ENCODE measurements at places on chromosomes 2 and 18. TPM values are rescaled to one million over a fixed set of nuclear protein-coding genes. Genes with fewer than 3 reads are reported as not detected.

Gene SCN2A
- 0.92 TPM for total RNA-seq

Gene DSG1
- 40.8 TPM for total RNA-seq

Gene RTP5
- not detected for total RNA-seq

Gene NEB
- total RNA-seq: 1.6 TPM

Gene TUBB8B
- not detected for total RNA-seq

Gene LAMA3
- total RNA-seq: 9.4 TPM

Gene CHRND
- 0.60 TPM for total RNA-seq

Gene LRRC30
- total RNA-seq: not detected

Gene RIT2
- total RNA-seq: not detected

DNA sequence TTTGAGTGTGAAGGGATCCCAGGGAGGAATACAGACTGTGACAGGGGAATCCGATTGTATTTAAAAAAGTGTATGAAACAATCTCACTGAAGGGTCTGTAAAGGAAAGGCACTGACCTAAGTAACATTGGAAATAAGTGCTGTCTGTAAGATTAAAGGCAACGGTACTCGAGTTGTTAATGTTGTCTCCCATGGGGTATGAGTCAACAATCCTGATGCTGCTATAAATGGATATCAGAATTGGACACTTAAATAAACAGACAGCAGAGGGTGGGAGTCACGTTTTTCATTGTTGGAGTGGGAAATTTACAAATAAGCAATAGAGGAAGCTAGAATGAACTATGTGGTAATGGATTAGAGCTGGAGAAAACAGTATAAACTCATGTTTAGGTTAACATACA lies 452.4 kb upstream of the RGPD4 start:
- no peak overlapping the region for H3K27ac ChIP-seq
- no peaks in the 10 kb centered on the region for H3K4me1 ChIP-seq
- no peaks in the 10 kb centered on the region for H3K36me3 ChIP-seq
- DNase-seq: no peak
- H3K4me3 ChIP-seq: no peak overlapping the region

GRCh38 chr2:235630718-235631296 lies 137.0 kb downstream of the AGAP1 start:
- H3K36me3 ChIP-seq: no peaks in the 10 kb centered on the region
- H3K4me1 ChIP-seq: peaks cover 17% of the 10 kb centered on the region
- H3K4me3 ChIP-seq: no peak overlapping the region
- no peak for DNase-seq
- no peaks in the 10 kb centered on the region for H3K27me3 ChIP-seq

DNA sequence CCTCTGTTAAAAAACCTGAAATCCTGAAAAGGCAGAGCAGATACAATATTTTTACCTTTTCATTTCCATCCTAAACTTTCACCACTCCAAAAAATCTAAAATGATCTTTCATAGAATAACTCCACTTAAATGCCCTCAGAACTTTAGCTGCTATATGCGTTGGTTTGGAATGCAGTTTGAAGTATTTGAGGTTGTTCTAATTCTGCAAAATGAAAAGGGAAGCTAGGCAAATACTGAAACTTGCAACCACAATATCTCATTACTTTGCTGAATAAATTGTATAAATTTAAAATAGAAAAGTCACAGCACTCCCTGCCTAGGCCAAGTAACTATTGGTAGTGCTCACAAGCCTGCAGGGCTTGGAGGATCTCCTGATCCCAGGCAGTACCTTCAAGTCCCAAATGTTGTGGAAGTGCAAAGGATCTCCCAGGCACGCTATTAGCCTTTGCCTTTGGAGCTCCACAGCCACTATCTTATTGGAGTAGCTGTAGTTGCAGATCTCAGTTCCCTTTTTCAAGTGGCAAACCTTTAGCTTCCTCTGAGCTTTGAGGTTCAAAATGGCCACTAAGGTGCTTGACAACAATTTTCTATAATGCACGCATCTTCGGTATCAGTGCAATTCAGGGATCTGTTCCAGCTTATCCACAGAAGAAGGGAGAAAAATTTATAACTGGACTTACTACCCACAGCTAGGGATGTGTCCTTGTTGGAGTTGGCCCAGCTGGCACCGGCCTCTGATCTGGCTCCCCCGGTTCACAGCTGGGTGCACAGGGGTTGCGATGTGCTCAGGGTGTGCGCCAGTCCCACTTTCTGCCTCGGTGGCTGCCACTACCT lies 43.4 kb upstream of the ANKRD62 start:
- H3K36me3 ChIP-seq: no peaks in the 10 kb centered on the region
- peaks cover 3% of the 10 kb centered on the region for H3K4me1 ChIP-seq
- H3K27me3 ChIP-seq: peaks cover 17% of the 10 kb centered on the region
- no peak overlapping the region for H3K4me3 ChIP-seq
- no peak overlapping the region for H3K27ac ChIP-seq

DNA sequence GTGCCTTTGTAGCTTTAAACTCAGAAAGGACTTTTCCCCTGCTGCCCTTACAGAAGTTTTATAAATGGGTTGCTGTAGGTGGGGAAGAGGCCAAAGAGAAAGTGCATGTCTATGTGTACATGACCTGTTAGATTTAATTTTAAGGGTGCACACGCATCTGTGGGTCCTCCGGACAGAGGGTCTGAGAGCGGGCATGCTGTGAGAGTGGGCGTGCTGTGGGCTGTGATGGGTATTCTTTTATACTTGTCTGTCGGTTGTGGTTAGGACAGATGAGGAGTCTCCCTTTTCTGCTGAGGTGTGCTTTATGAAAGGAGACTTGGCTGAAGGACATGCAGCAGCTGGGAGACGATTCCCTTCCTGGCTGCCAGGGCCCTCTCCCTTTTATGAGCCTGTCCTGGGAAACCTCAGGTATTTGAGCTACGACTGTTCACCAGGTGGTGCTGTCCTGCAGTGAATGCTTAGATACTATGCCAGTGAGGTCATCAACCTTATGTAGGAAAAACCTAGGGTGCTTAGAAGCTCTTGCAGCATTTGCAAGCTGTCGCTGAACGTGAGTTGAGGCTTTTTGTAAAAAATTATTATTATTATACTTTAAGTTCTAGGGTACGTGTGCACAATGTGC lies 67.5 kb downstream of the TANC1 start:
- peaks cover 46% of the 10 kb centered on the region for H3K4me1 ChIP-seq
- no peak overlapping the region for H3K4me3 ChIP-seq
- DNase-seq: no peak
- no peaks in the 10 kb centered on the region for H3K27me3 ChIP-seq

DNA sequence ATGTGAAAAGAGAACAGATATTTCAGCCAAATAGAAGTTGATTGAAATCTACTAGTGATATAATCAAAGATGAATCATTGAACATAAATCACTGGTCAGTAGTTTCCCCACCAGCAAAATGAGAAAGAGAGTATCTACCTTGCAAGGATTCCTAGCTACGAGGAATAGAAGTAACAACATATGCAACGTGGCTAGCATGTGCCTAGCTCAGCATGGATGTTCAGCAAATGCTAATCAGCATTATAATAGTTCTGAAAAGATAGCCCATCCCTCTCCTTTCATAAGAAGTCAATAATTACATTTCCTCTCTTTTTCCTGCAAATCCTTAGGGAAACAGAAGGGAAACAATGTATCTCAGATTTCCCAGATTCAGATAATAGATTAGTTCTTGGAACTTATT lies 417.2 kb downstream of the SATB2 start:
- H3K27me3 ChIP-seq: no peaks in the 10 kb centered on the region
- H3K27ac ChIP-seq: no peak overlapping the region
- DNase-seq: no peak
- no peaks in the 10 kb centered on the region for H3K36me3 ChIP-seq

- DNase-seq: no peak
- H3K27me3 ChIP-seq: no peaks in the 10 kb centered on the region
- peaks cover 14% of the 10 kb centered on the region for H3K36me3 ChIP-seq
- H3K27ac ChIP-seq: peak overlapping the region; percentile 15
- no peak overlapping the region for H3K4me3 ChIP-seq
- peaks cover 25% of the 10 kb centered on the region for H3K4me1 ChIP-seq
Measured at GRCh38 chr2:239259173-239259572, 141.6 kb downstream of the HDAC4 start.

GRCh38 chr18:8235894-8236293 lies 373.3 kb upstream of the RAB12 start:
- no peak overlapping the region for H3K4me3 ChIP-seq
- no peaks in the 10 kb centered on the region for H3K36me3 ChIP-seq
- H3K27me3 ChIP-seq: no peaks in the 10 kb centered on the region
- no peaks in the 10 kb centered on the region for H3K4me1 ChIP-seq
- no peak for DNase-seq

DNA sequence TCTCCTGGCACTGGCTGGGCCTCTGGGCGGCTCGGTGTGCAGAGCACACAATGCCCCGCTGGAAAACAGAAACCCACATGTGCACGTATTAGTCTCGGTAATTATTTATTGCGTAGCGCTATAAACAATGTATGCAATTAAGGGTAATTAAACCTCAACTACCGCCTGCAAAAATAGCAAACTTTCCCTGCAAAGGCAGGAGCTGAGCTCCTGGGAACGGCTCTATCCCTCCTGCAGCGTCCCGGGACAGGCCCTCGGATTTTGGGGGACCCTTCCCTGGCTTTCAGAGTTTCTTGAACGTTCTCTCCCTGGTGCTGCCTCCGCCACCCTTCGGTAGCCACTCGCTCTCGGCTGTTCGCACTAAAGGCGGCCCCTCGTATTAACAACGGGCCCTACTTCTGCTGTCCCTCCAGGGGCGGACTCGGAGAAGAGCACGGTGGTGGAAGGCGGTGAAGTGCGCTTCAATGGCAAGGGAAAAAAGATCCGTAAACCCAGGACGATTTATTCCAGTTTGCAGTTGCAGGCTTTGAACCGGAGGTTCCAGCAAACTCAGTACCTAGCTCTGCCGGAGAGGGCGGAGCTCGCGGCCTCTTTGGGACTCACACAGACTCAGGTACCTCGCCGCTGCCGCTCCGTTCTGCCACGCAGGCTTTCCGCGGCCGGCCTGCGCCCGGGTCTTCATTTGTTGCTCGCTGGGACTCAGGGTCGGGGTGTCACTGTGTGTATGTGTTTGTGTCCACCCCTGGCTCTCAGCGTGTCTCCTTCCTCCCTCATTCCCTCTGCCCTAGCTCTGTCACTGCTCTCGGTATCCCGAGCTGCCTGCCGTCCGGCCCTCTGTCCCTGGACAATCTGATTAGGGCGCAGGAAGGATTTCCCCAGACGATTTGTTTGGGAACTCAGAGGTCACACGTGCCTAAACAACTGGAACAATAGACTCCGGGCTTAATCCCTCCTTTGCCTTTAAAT lies 1.2 kb downstream of the DLX1 start:
- peaks cover 28% of the 10 kb centered on the region for H3K4me1 ChIP-seq
- peaks cover 3% of the 10 kb centered on the region for H3K36me3 ChIP-seq
- peak overlapping the region; percentile 23 for H3K27ac ChIP-seq
- peak overlapping the region; percentile 92 for H3K4me3 ChIP-seq

DNA sequence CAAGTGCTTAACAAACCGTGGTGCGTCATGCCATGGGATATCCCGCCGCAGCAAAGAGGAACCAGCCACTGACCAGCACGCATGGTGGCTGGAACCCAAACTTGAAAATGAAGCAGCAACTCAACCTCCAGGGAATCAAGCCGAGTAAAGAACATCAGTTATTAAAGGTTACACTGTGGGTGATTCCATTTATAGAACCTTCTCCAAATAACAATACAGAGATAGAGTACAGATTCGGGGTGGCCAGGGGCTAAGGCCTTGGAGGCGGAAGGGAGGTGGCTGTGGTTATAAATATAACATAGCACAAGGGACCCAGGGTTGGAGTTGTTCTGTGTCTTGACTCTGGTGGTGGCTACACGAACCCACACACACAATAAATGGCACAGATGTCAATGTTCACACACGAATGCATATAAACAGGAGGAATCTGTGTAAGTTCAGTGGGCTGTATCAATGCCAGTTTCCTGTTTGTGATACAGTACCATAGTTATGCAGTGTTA lies 123.1 kb downstream of the EIPR1 start:
- peaks cover 10% of the 10 kb centered on the region for H3K4me1 ChIP-seq
- DNase-seq: no peak
- no peaks in the 10 kb centered on the region for H3K27me3 ChIP-seq

GRCh38 chr2:85735691-85736090 lies 18.1 kb upstream of the ATOH8 start:
- peaks cover 37% of the 10 kb centered on the region for H3K4me1 ChIP-seq
- H3K27ac ChIP-seq: no peak overlapping the region
- peaks cover 4% of the 10 kb centered on the region for H3K27me3 ChIP-seq
- no peaks in the 10 kb centered on the region for H3K36me3 ChIP-seq

- no peak overlapping the region for H3K27ac ChIP-seq
- no peak overlapping the region for H3K4me3 ChIP-seq
- DNase-seq: no peak
- peaks cover 6% of the 10 kb centered on the region for H3K27me3 ChIP-seq
- H3K36me3 ChIP-seq: no peaks in the 10 kb centered on the region
- no peaks in the 10 kb centered on the region for H3K4me1 ChIP-seq
Measured at GRCh38 chr18:58004317-58004716, 39.7 kb upstream of the NEDD4L start.

- no peak overlapping the region for H3K4me3 ChIP-seq
- no peaks in the 10 kb centered on the region for H3K4me1 ChIP-seq
- no peak for DNase-seq
- H3K27me3 ChIP-seq: no peaks in the 10 kb centered on the region
- H3K27ac ChIP-seq: no peak overlapping the region
- H3K36me3 ChIP-seq: peaks cover 4% of the 10 kb centered on the region
Measured at GRCh38 chr18:74942319-74942910, 266.5 kb downstream of the PTGR3 start.

GRCh38 chr2:36672199-36672598 lies 24.3 kb upstream of the VIT start:
- H3K4me1 ChIP-seq: peaks cover 5% of the 10 kb centered on the region
- no peaks in the 10 kb centered on the region for H3K36me3 ChIP-seq

DNA sequence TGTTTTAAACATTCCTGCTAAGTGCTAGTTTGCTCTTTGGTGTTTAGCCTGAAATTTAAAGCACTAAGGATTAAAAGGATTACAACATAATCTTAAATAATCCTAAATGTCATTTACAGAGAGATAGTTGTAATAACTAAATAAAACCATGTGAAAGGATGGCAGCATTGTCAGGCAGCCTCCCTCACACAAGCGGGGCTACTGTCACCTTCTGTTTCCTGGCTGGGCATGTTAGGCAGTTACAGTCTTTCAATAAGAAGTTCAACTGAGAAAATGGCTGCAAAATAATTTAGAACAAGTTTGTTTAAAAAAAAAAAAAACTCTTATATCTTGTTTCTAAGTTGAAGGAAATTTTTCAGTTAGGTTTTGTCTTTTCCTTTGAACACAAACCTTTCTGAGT lies 124.9 kb downstream of the ARHGAP15 start:
- H3K27ac ChIP-seq: no peak overlapping the region
- DNase-seq: no peak
- no peaks in the 10 kb centered on the region for H3K36me3 ChIP-seq
- H3K4me3 ChIP-seq: no peak overlapping the region
- no peaks in the 10 kb centered on the region for H3K27me3 ChIP-seq

- H3K36me3 ChIP-seq: no peaks in the 10 kb centered on the region
- no peak overlapping the region for H3K27ac ChIP-seq
- no peaks in the 10 kb centered on the region for H3K4me1 ChIP-seq
Measured at GRCh38 chr2:226300196-226300886, 499.3 kb downstream of the IRS1 start.

DNA sequence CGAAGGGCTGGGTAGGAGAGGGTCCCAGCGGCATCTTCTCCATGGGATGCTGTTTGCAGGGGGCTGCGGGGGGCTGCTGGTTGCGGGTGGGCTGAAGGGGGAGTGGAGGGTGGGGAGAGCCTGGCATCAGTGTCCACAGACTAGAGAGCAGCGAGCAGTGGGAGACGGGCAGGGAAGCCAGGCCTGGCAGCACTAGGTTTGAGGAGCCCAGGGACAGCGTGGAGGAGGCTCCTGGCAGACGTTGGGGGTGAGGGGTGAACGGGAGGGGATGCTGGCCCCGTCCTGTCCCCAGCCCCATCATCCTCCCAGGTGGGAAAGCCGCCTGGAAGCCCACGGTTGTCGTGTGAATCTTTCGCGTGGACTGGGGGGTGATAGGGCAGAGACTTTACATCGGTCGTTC lies 48.2 kb upstream of the TFCP2L1 start:
- peaks cover 4% of the 10 kb centered on the region for H3K27me3 ChIP-seq
- no peak for DNase-seq
- H3K27ac ChIP-seq: no peak overlapping the region
- H3K36me3 ChIP-seq: no peaks in the 10 kb centered on the region
- peaks cover 16% of the 10 kb centered on the region for H3K4me1 ChIP-seq

Measured in type B pancreatic cell (in vitro differentiated cells).